CD4-positive, CD25-positive, alpha-beta regulatory T cell (primary cell): ENCODE measurements at places on chromosomes 5 and 9. TPM values are rescaled to one million over a fixed set of nuclear protein-coding genes. Genes with fewer than 3 reads are reported as not detected.

GRCh38 chr9:75601280-75601679 lies 289.2 kb upstream of the PCSK5 start:
- no peaks in the 10 kb centered on the region for H3K27me3 ChIP-seq
- DNase-seq: no peak
- no peak overlapping the region for H3K27ac ChIP-seq
- H3K4me1 ChIP-seq: no peaks in the 10 kb centered on the region
- H3K4me3 ChIP-seq: no peak overlapping the region

DNA sequence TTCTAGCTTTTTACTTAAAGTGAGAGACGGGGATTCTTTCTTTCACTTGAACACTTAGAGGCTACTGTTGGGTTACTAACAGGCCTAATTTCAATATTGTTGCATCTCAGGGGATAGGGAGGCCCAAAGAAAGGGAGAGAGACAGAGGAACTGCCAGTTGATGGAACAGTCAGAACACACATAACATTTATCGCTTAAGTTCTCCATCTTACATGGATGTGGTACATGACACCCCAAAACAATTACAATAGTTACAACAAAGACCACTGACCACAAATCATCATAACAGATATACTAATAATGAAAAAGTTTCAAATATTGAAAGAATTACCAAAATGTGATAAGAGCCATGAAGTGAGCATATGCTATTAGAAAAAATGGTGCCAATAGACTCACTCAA lies 4.3 kb upstream of the RIC1 start:
- H3K36me3 ChIP-seq: no peaks in the 10 kb centered on the region
- no peaks in the 10 kb centered on the region for H3K27me3 ChIP-seq
- peak overlapping the region; percentile 57 for H3K4me3 ChIP-seq
- peak; percentile 20 for DNase-seq
- H3K27ac ChIP-seq: peak overlapping the region; percentile 28

DNA sequence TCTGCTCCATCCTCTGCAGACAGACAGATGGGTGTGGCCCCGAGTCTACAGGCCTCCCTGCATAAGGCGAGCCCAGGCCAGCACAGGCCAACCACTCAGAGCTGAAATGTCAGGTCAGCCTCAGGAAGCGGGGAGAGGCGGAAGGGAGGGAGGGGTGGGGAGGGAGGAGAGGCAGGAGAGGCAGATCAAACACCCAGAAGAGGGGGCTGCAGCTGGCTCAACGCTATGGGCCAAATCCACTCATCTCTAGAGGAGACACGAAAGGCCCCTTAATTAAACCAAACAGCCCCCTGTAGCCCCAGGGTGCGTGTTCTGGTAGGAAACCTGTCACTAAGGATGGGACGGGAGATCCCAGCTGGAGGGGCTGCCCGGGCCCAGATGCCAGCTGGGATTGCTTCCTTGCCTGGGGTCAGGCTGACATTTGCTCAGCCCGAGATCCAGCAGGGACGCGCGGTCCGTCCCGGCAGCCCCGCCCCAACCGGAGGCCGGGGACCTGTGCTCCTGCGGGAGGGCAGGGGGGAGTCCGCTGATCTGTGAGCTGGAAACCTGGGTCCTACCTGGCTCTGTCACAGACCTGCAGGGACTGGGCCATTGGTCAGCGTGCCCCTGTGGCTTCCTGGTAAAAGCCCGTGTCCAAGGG lies 97.2 kb upstream of the SARDH start:
- no peak overlapping the region for H3K4me3 ChIP-seq
- no peaks in the 10 kb centered on the region for H3K27me3 ChIP-seq
- no peak overlapping the region for H3K27ac ChIP-seq
- H3K36me3 ChIP-seq: no peaks in the 10 kb centered on the region

- no peaks in the 10 kb centered on the region for H3K4me1 ChIP-seq
- no peaks in the 10 kb centered on the region for H3K36me3 ChIP-seq
- DNase-seq: no peak
- H3K27me3 ChIP-seq: no peaks in the 10 kb centered on the region
These were observed 5.2 kb downstream of the GABRP start for GRCh38 chr5:170788626-170789304.

GRCh38 chr9:115111874-115112273 lies 6.1 kb downstream of the TNC start:
- no peaks in the 10 kb centered on the region for H3K4me1 ChIP-seq
- no peak overlapping the region for H3K27ac ChIP-seq
- H3K4me3 ChIP-seq: no peak overlapping the region
- H3K36me3 ChIP-seq: no peaks in the 10 kb centered on the region
- peaks cover 7% of the 10 kb centered on the region for H3K27me3 ChIP-seq
- DNase-seq: no peak

- no peak within 1 kb of the TSS for H3K4me3 ChIP-seq
- DNase-seq: no peak
- no peak within 1 kb of the TSS for H3K27ac ChIP-seq
- no peaks in the 10 kb centered on the region for H3K36me3 ChIP-seq
These were observed at the start of gene LIX1 for GRCh38 chr5:97142521-97143254. LIX1 (minus strand) TSS chr5:97142611; CDS start chr5:97142576, 35 bp downstream.

GRCh38 chr5:989961-990530 lies 18.6 kb upstream of the NKD2 start:
- H3K27me3 ChIP-seq: peaks cover 8% of the 10 kb centered on the region
- DNase-seq: no peak
- H3K4me3 ChIP-seq: no peak overlapping the region

- no peaks in the 10 kb centered on the region for H3K27me3 ChIP-seq
- H3K4me3 ChIP-seq: no peak overlapping the region
- DNase-seq: no peak
- H3K27ac ChIP-seq: no peak overlapping the region
- H3K4me1 ChIP-seq: no peaks in the 10 kb centered on the region
These were observed 97.7 kb downstream of the MAP1B start for GRCh38 chr5:72204946-72205345.

DNA sequence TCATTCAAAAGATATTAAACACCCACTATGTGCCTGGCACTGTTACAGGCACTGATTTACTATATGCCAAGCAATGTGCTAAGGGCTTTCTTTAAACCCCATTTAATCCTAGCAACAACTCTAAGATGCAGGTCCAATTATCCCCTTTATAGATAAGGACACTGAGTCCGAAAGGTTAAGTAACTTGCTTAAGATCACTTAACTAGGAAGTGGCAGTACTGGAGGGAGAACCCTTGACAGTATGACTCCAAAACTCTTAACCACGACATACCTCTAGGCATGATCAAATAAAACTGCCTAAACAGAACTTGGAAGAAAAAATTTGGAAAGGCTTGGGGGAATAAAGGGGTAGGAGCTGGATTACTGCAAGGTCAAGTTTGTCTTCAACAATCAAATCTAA lies 1.7 kb downstream of the RAB14 start:
- H3K27ac ChIP-seq: peak overlapping the region; percentile 93
- H3K4me1 ChIP-seq: peaks cover 63% of the 10 kb centered on the region
- no peak for DNase-seq
- no peaks in the 10 kb centered on the region for H3K36me3 ChIP-seq

- H3K27me3 ChIP-seq: no peaks in the 10 kb centered on the region
- H3K4me3 ChIP-seq: no peak overlapping the region
- H3K4me1 ChIP-seq: peaks cover 23% of the 10 kb centered on the region
- H3K27ac ChIP-seq: no peak overlapping the region
- H3K36me3 ChIP-seq: peaks cover 29% of the 10 kb centered on the region
These were observed 29.9 kb downstream of the HACD4 start for GRCh38 chr9:21001581-21001980.

- no peak for DNase-seq
- H3K27ac ChIP-seq: no peak overlapping the region
- no peak overlapping the region for H3K4me3 ChIP-seq
- H3K4me1 ChIP-seq: no peaks in the 10 kb centered on the region
These were observed 26.2 kb downstream of the PITX1 start for GRCh38 chr5:135007749-135008363.

- H3K4me3 ChIP-seq: peak overlapping the region; percentile 78
- peaks cover 2% of the 10 kb centered on the region for H3K27me3 ChIP-seq
- H3K4me1 ChIP-seq: peaks cover 25% of the 10 kb centered on the region
- no peaks in the 10 kb centered on the region for H3K36me3 ChIP-seq
- DNase-seq: no peak
These were observed 3.0 kb downstream of the ZSWIM6 start for GRCh38 chr5:61334868-61335615.

DNA sequence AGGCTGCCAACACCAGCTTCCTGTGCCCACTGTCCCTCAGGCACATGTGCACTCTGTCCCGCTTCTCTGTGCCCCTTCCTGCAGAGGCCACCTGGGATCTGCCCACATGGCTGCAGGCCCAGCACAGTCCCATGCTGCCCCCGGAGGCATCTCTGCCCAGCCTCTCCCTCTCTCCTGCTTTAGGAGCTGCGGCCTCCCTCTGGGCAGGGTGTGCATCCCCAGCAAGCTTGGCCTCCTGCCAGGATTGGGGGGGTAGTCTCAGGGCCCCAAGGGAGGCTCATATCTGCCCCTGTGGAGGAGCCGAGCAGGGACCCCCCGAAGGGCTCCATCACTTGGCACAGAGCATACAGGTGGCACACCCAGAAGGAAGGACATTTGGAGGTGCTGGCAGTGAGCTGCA lies 24.8 kb downstream of the FLT4 start:
- no peak for DNase-seq
- no peak overlapping the region for H3K27ac ChIP-seq
- H3K36me3 ChIP-seq: no peaks in the 10 kb centered on the region
- no peak overlapping the region for H3K4me3 ChIP-seq
- peaks cover 9% of the 10 kb centered on the region for H3K4me1 ChIP-seq
- H3K27me3 ChIP-seq: no peaks in the 10 kb centered on the region

- no peak overlapping the region for H3K4me3 ChIP-seq
- H3K27me3 ChIP-seq: peaks cover 9% of the 10 kb centered on the region
- DNase-seq: no peak
These were observed 2.0 kb downstream of the GALNT12 start for GRCh38 chr9:98809311-98810101.

DNA sequence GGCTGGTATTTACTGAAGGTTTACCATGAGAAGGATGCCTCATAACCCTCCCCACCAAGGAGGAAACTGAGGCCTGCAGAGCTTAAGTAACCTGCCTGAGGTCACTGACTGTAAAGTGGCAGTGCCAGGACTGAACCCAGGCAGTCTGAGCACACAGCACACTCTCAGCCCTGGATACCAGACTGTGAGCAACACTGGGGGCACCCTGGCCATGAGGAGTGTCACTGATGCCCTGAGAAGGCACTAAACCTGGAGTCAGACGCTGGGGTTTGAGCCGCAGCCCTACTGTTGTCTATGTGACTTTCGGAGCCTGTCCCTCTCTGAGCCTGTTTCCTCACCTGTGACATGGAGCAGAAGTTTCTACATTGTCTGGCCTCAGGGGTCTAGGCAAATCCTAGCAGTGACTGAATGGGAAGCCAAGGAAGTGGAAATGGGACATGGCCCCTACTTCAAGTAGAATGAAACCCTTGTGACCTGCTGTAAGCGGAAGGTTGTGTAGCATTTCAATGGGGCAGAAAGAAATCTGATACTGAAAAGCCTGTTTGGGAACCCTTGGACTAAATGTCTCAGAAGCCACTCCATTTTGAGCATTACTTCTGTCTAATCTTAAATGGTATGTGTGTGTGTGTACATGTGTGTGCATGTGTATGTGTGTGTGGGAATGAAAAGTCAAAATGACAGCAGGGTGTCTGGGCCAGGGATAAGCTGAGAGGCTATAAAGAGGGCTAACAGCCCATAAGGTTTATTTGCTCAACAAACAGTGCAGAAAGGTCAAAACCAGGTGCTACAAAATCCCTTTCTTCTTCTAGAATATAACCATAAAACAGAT lies 36.0 kb downstream of the B4GALT1 start:
- DNase-seq: no peak
- H3K4me3 ChIP-seq: no peak overlapping the region
- no peaks in the 10 kb centered on the region for H3K4me1 ChIP-seq
- H3K27me3 ChIP-seq: no peaks in the 10 kb centered on the region

- no peaks in the 10 kb centered on the region for H3K27me3 ChIP-seq
- H3K27ac ChIP-seq: no peak overlapping the region
- H3K4me1 ChIP-seq: no peaks in the 10 kb centered on the region
These were observed 19.6 kb downstream of the ITGA2 start for GRCh38 chr5:53008751-53009150.

DNA sequence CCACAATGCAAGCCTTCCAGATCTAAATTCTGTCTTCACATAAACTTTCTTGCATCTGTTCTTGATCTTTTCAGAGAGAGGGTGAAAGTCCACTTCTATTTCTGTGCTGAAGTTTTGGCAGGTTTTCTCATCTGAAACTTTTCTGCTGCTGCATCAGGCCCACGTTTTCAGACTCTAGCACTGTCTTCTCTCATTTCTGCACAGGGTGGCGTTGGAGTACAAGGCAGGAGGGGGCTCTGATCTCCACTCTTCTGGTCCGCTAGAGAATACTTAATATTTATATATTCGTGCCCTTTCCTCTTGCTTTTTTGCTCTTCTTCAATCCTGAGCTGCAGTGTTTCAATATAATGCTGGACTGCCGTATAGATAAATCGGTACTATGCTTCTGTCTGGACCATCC lies 204.0 kb upstream of the PRDM9 start:
- no peak for DNase-seq
- no peak overlapping the region for H3K4me3 ChIP-seq
- no peak overlapping the region for H3K27ac ChIP-seq
- no peaks in the 10 kb centered on the region for H3K36me3 ChIP-seq

- DNase-seq: no peak
- peaks cover 4% of the 10 kb centered on the region for H3K36me3 ChIP-seq
- no peak overlapping the region for H3K4me3 ChIP-seq
- peaks cover 32% of the 10 kb centered on the region for H3K4me1 ChIP-seq
These were observed 6.0 kb downstream of the BRD3 start for GRCh38 chr9:134061688-134062371.

GRCh38 chr5:17619354-17619753 lies 9.2 kb downstream of the TAF11L12 start:
- no peaks in the 10 kb centered on the region for H3K27me3 ChIP-seq
- H3K4me3 ChIP-seq: no peak overlapping the region
- H3K4me1 ChIP-seq: no peaks in the 10 kb centered on the region
- no peaks in the 10 kb centered on the region for H3K36me3 ChIP-seq

GRCh38 chr5:88130211-88130815 lies 138.3 kb downstream of the TMEM161B start:
- DNase-seq: no peak
- H3K27ac ChIP-seq: no peak overlapping the region
- H3K36me3 ChIP-seq: no peaks in the 10 kb centered on the region
- H3K27me3 ChIP-seq: peaks cover 10% of the 10 kb centered on the region

DNA sequence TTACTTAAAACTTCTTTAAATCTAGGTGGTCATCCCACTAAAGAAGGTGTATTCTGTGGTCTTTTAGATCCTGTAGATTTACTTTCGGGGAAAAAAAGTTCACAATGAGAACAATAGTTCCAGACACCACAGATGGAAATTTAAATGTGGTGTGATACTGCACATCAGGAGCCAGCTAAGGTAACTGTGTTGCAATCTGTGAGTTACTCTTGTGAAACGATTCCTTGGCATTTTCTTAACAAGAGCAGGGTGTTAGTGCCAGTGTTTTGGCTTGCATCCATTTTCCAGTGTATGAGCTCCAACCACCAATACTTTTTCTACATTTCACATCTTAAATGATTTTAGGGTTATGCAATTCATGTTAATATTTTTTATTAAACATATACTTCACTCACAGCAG lies 674.5 kb downstream of the CETN3 start:
- no peaks in the 10 kb centered on the region for H3K36me3 ChIP-seq
- no peak overlapping the region for H3K4me3 ChIP-seq
- H3K4me1 ChIP-seq: no peaks in the 10 kb centered on the region
- DNase-seq: no peak
- no peaks in the 10 kb centered on the region for H3K27me3 ChIP-seq

GRCh38 chr5:137611794-137612435 lies 112.8 kb upstream of the SPOCK1 start:
- no peak for DNase-seq
- H3K27me3 ChIP-seq: peaks cover 3% of the 10 kb centered on the region
- no peaks in the 10 kb centered on the region for H3K36me3 ChIP-seq
- H3K27ac ChIP-seq: no peak overlapping the region
- no peaks in the 10 kb centered on the region for H3K4me1 ChIP-seq

The ARID3C gene
- not detected for total RNA-seq

The MYOZ3 gene
- not detected for total RNA-seq

The ANKRD20A1 gene
- 2.9 TPM for total RNA-seq

The MYMK gene
- not detected for total RNA-seq
